Right hindlimb (tissue), 1 donor: ENCODE measurements at places on chromosomes 1 and 21.

DNA sequence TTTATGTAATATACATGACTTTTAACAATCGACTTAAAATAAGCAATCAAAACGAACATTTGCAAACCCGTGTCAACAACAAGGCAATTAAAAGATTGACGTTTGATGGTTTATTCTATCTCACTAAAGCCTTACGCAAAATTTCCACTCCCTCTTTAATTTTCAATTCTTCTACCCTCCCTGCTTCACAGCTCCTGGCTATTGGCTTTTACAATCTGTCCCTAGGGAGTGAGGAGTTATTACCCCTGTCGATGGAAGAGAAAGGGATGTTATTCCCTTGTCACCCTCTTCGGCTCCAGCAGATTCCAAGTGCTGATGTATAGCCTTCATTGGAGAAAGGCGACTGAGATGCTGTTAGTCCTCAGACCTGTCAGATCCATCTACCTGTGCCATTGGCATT is 161.3 kb downstream of the ZNF281 start:
- no peak for DNase-seq

- no peak for DNase-seq
These were observed 14.0 kb downstream of the C1orf52 start for GRCh38 chr1:85245456-85245855.

- DNase-seq, result no peak
These were observed 65.9 kb downstream of the CLIC6 start for GRCh38 chr21:34734696-34735095.

- DNase-seq, result no peak
These were observed 11.1 kb downstream of the DIPK1A start for GRCh38 chr1:92949937-92950817.

GRCh38 chr21:37119421-37120218 is 46.6 kb downstream of the TTC3 start:
- DNase-seq, result no peak

- peak; percentile 66 for DNase-seq
These were observed at the start of gene KCNK2 for GRCh38 chr1:215082532-215083382. Gene KCNK2, plus strand, starts transcription at chr1:215082737. Its CDS starts 649 bp downstream, at chr1:215083386.

DNA sequence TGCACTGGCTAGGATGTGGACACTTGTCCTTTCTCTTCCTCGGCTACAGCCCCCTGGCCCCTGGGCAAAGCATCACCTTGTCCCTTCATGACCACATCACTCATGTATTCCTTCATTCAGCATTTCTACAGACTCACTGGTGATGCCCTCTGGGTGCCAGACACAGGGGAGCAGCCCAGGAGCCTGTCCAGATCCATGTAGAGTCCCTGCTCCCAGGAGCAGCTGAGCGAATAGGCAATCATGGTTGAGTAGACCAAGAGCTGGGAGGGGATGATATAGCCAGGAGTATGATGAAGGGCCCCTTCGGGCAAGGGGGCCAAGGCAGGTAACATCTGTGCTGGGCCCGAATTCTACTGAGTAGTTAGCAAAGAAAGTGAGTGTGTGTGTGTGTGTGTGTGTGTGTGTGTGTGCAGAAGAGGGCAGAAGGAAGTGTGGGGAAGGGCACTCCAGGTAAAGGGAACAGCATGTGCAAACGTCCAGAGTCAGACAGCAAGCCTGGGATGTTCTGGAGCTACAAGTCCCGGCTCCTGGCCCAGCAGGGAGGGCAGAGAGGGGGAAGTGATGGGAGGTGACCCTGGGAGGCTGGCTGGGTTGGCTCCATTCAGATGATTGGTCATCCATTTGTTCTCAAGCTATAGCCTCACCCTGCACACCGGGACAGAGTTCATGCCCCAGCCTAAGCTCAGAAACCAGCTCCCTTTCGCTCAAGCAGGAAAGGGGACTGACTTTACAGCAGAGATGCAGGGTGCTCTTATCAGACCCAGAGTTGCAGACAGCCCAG is 21.0 kb upstream of the PIK3CD start:
- DNase-seq, result no peak

GRCh38 chr1:172662464-172663109 is 3.7 kb downstream of the FASLG start:
- DNase-seq, result no peak

DNA sequence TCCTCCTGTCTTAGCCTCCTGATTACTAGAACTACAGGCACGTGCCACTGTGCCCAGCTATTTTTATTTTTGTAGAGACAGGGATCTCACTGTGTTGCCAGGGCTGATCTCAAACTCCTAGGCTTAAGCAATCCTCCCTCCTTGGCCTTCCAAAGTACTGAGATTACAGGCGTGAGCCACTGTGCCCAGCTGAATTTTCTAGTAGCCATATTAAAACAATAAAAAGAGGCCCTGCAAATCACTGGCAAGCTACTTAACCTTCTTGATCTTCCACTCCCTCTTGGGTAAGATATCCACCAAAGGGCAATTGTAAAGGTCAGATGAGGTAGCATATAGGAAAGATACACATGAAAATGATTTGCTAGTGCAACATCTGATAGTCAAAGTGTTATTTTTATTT is 65.6 kb upstream of the SRSF10 start:
- no peak for DNase-seq

DNA sequence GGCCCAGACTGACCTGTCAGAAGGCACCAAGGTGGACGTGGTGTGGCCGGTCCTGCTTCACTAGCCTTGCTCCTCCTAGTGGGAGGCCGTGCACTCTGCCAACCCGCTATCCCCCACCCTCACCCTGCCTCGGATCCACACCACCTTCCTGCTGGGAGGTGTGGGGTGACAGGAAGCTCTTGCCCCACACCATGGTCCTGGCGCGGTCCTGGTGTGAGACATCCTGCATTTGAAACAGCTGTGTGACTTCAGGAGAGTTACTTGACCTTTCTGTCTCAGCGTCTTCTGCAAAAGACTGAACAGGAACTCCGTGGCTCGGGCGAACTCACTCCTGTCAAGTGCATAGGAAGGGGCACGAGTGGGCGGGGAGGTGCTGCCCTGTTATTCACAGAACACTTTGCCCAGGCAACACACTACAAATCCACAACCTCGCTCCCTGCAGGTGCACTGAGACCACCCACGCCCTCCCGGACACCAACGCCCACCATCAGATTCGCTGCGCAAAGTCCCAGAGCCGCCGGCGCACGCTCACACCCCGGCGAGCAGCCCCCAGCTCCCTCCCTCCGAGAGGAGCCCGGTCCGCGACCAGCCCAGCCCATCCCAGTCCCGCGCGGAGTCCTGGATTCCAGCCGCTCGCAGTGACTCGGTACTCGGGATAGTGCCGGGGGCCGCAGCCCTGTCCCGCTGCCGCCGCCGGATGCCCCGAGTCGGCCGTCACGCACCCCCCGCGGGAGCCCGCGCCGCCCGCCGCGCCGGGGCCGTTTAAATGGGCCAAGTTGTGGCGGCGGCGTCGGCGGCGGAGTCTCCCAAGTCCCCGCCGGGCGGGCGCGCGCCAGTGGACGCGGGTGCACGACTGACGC is at the start of gene SAMD11:
SAMD11 (plus strand) TSS at position 793 of the 860 bp plus-strand sequence. CDS start 509 bp downstream, outside the sequence.
- peak; percentile 90 for DNase-seq

DNA sequence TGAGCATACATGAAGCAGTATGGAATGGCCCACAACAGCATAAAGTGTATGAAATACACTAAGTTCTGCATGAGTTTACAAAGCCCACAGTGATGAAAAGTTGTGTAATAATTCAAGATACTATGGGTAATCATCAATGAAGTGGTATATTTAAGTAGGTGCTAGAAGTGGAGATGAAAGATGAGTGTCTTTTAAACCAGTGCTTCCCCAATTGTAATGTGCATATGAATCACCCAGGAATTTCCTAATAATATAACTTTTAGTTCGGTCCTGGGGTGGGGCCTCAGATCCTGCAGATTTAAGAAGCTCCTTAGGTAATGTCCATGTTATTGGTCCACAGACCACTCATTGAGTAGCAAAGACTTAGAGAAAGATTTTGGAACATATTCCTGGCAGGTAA is 184.9 kb downstream of the DUSP10 start:
- DNase-seq, result no peak

- DNase-seq, result no peak
These were observed 14.3 kb upstream of the LSM10 start for GRCh38 chr1:36411674-36412648.

DNA sequence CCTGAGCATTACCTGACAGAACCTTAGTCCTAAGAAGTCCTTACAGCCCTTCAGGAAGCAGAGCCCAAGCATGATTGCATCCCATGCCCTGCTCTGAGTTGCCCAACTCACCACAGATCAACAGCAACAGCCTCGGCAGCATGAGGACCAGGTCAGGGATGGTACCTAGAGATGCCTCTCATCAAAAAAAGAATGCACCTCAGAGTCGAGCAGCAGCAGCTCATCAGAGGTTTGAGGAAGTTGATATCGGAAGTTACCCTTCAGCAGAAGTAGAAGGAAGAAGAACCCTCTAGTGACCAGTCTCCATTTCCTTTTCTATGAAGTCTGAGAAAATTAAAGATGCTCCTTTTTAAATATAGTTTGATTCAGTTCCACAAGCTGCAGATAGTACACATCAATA is at the start of gene FCRL1:
FCRL1 (minus strand) TSS at position 225 of the 400 bp plus-strand sequence; CDS start at position 142, 83 bp downstream.
- no peak for DNase-seq

DNA sequence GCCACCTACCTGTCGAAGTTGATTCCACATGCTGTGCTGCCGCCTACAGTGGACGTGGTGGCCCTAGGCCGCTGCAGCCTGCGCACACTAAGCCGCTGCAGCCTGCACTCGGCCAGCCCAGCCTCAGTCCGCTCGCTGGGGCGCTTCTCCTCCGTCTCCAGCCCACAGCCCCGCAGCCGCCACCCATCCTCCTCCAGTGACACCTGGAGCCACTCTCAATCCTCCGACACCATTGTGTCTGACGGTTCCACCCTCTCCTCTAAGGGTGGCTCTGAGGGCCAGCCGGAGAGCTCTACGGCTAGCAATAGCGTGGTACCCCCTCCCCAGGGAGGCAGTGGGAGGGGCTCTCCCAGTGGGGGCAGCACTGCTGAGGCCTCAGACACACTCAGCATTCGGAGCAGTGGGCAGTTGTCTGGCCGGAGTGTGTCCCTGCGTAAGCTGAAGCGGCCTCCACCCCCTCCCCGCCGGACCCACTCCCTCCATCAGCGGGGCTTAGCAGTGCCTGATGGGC is 46.9 kb downstream of the YARS1 start:
- no peak for DNase-seq

- no peak for DNase-seq
These were observed 10.5 kb downstream of the AIM2 start for GRCh38 chr1:159066108-159066507.

DNA sequence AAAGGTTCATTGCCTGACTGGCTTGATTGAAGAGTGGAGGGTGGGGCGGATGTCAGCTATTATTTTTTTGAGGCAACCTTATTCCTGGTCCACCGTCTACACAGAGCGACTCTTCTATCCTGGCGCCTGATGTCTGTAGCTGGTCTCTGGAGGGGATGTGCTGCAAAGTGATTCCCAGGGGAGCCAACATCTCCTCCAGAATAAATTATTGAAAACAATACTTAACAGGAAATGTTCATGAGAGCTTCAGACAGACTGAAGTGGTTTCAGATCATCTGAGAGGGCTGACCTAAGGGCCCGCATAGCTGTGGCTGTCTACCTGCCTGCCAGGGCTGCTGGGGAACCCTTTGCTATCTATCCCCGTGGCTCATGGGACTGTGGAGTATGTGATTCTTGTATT is 66.7 kb downstream of the TEX35 start:
- DNase-seq, result no peak

DNA sequence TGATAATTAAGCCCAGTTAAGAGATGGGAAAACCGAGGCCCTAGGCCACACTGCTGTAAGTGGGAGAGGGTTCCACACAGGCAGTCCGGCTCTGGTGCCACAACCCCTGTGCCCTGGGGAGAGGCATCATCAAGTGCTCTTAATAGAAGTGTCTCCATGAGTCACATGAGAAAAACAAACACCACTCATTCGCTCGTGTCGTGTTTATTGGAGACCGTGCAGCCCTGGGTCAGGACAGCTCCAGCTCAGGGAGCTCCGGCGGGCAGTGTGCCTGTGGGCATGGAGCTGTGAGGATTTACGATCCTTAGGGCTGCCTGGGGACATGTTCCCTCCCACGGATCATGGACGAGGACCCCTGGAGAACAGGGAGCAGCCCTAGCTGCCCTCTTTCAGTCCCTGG is 658.5 kb downstream of the AJAP1 start:
- DNase-seq, result no peak

DNA sequence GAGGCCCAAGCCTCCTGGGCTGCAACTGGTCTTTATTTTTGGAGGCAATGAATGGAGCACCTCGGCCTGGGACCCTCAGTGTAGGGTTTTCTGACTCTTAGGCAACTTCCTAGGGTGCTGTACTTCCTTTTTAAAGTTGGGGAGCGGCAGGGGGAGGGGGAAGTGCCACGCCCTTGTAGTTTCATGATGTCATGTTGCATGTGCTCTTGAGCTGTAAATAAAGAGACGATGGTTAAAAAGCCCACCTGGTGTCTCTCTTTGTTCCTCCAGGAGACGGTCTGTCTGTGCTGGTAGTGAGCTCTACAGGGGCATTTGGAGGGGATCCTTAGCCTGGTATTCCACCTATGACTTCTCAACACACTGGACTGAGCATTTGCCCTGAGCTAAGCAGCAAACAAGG is 10.3 kb upstream of the AGTRAP start:
- DNase-seq, result no peak

DNA sequence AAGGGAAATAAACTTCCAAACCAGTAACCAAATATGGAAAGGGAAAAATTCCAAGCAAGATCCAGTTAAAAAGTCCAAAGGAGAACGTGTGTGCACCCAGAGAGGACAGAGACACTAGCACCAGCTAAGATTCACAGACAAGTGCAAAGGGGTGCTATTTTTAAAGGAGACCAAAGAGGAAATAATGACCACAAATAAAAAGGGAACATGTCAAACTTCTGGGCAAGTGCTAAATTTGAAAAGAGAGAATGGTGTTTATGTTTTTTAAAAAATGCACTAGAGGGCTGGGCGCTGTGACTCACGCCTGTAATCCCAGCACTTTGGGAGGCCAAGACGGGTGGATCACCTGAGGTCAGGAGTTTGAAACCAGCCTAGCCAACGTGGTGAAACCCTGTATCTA is 8.6 kb downstream of the JAM2 start:
- DNase-seq, result no peak

DNA sequence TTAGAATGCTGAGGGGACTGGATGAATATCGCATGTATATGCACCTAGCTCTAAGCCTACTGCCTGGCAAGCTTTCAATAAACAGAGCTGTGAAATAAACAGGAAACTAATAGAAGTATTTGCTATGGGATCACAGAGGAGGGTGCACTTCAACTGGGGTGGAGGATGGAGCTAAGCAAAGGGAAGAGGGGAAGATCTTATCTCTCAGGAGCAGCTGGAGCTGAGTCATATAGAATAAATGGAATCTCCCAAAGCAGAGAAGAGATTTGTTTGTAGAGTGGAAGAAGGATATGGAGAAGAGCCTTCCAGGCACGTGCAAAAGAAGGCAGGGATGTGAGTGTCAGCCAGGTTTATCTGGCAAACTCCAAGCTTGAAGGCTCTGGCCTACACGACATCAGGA is 17.0 kb upstream of the KCNA10 start:
- DNase-seq, result no peak

DNA sequence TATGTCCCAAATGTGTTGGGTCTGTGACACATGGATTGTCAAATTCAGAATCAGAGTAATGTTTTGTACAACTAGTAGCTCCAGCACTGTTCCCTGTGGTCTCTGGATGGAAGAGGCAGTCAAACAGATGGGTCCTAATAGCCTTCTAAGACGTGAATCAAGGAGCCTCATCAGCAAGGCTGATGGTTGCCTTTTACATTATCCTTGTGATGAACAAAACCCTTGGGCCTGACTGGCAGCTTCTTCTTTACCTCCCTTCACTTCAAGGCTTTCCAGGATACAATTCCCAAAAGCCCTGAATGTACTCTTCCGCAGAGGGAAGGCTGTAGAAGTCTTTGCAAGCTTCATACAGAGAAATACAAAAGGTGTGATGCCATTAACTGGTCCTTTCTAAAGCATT is 633.3 kb downstream of the USP25 start:
- no peak for DNase-seq
